ENCODE measurements at places on chromosomes 2 and 18. TPM values are rescaled to one million over a fixed set of nuclear protein-coding genes. Genes with fewer than 3 reads are reported as not detected.

FSHR gene
- total RNA-seq: not detected

POTEC gene
- total RNA-seq: not detected

ACSL3 gene
- total RNA-seq: 85.2 TPM

DNA sequence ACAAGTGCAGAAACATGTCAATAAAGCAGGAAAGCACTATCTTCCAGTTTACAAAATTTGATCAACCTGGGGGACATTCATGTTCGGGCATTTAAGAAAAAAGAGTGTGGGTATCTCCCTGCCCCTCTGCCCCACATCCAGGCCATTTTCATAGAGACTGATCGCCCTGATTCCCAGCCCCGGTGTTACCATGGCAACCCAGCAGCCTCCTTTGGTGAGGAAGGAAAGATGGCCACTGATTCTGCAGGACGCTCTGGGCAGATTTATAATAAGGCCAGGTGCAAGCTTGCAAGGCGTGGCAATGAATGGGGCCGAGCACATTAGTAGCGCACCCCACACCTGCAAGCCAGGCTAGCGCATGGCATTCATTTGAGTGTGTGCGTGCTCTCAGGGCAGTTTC lies 36.7 kb upstream of the ARL4C start:
- no peak for DNase-seq

DNA sequence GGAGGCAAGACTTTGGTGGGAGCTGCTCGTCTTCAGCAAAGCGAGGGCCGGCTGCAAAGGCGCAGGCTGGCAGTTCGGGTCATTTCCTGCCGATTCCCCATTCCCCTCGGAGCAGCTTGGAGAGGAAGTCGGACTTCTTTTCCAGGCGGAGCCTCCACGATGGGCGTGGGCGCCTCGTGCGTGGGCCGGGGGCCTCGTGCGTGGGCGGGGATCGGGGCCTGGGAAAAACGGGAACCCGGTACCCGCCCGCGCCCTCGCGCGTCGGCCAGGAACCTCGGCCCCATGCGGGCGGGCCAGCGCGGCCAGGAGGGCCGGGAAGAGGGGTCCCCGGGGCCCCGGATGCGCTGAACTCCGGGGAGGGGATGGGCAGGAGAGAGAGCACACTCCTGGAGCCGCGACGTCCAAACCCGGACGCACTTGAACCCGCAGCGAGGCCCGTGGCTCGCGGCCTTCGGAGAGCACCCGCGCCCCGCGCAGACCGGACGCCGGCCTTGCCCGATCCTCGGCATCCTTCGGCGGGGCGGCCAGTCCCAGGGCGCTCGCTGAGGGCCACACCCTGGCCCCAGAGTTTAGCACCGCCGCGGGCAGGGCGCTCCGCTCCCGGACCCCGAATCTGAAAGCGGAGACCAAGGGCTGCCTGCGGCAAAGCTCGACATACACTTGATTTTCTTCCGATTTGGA lies 368.4 kb downstream of the MTX2 start:
- DNase-seq: no peak

DNA sequence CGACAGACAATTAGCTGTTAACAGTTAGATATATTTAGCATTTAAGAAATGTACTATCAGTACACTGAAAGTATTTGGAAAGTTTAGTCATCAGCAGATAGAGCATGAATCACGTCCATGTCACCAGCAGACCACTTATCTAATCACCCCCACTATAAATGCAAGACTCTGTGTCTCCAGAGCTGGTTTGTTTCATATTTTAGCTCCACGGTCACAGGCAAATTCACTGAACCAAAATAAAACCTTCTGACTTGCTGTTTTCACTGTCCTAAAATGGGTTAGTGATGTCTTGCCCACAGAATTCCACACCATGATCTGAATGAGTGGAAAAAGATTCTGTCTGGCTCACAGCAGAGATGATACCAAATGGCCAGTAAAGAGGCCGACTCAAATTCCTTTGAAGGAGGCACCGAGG lies 64.9 kb downstream of the CDH2 start:
- DNase-seq: no peak

- no peak for DNase-seq
Measured at GRCh38 chr2:96209011-96209728, 543 bp upstream of the STARD7 start.

- peak; percentile 63 for DNase-seq
Measured at GRCh38 chr2:88739985-88740600, 48.6 kb downstream of the RPIA start.

GRCh38 chr2:196798980-196799379 lies 503 bp downstream of the GTF3C3 start:
- no peak for DNase-seq

- no peak for DNase-seq
Measured at GRCh38 chr2:110804915-110805314, 72.5 kb downstream of the ACOXL start.

CCL20 gene
- not detected for total RNA-seq

DNA sequence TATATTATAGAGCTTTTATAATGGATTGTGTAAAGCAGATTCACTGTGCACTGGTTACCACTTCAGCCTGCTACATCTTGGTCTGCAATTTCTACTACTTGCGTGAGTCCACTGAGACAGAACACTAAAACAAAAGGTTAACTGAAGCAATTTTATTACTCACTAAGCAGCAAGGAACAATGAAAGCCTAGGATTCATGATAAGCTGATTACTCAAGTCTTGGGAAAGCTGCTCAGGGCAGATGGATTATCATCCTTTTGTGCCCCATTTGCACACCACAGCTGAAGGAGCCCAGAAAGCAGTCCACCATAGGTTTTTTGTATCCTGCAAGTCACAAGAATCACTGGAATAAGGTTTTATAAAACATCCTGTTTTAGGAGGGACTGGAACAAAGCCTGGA lies 1215.2 kb upstream of the TMEFF2 start:
- no peak for DNase-seq

DNA sequence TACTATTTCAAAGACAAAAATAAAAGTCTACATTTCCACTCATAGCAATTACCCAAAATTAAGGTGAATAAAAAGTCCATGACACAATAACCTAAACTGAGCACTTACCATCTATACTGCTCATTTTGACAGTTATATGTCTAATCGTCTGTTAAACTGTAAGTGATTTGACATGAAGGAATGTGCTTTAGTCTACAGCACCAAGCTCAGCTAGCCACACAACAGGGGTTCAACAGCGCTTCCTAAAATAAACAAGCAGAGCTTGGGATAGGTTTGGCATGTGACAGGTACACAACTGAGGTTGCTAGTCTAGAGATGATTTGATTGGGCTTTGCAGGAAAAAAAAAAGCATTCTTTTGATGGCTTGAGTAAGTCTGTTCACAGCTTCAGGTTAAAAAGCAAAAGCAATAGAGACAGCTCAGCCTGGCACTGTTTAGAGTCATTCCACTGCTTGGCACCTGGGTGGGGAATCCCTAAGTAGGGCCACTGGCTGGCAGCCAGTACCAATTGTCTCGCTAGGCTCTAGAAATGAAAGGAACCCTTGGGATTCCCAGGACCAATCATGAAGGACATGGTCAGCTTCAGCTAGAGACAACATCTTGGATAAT lies 78.6 kb downstream of the BARD1 start:
- no peak for DNase-seq

DCDC2C gene
- total RNA-seq: not detected

XRCC5 gene
- total RNA-seq: 322 TPM

SPHKAP gene
- not detected for total RNA-seq

- no peak for DNase-seq
Measured at GRCh38 chr2:130768191-130768855, 13.0 kb downstream of the AMER3 start.

All from Panc1 (cell line).